Subcutaneous adipose tissue (tissue), 4 donors: ENCODE measurements at places on chromosomes 2 and 18. TPM values are rescaled to one million over a fixed set of nuclear protein-coding genes. Genes with fewer than 3 reads are reported as not detected.

The RIT2 gene
- not detected for total RNA-seq

The MAP3K19 gene
- total RNA-seq: not detected

The GALNT13 gene
- 10.8 TPM for total RNA-seq

The MTCL1 gene
- total RNA-seq: 1.5 TPM

The CCDC148 gene
- 2.0 TPM for total RNA-seq

The PLGLB1 gene
- total RNA-seq: 2.0 TPM

The DHRS9 gene
- total RNA-seq: 18.4 TPM

The COL3A1 gene
- 286 TPM for total RNA-seq

The CREG2 gene
- total RNA-seq: not detected

The MAL gene
- total RNA-seq: not detected

The ALK gene
- 2.4 TPM for total RNA-seq

The CYP1B1 gene
- total RNA-seq: 104 TPM

The OTOS gene
- not detected for total RNA-seq

The MAP2 gene
- 16.6 TPM for total RNA-seq

The ACMSD gene
- total RNA-seq: not detected

The ABCG8 gene
- not detected for total RNA-seq

The MTERF4 gene
- 31.6 TPM for total RNA-seq

The UPP2 gene
- not detected for total RNA-seq

The LHCGR gene
- total RNA-seq: 1.1 TPM

The FABP1 gene
- total RNA-seq: not detected

The CD8B gene
- total RNA-seq: 3.9 TPM

The AQP4 gene
- 0.16 TPM for total RNA-seq

The GLI2 gene
- total RNA-seq: 0.82 TPM

The C2orf68 gene
- total RNA-seq: 16.7 TPM

The IL36A gene
- total RNA-seq: not detected

The TMEM182 gene
- total RNA-seq: 2.0 TPM

The UGT1A3 gene
- not detected for total RNA-seq

The CARF gene
- total RNA-seq: 19.6 TPM

The ASPRV1 gene
- 3.5 TPM for total RNA-seq

The KRTCAP3 gene
- total RNA-seq: 2.0 TPM

The CXCR2 gene
- 3.0 TPM for total RNA-seq

The ABCB11 gene
- total RNA-seq: 4.6 TPM

The ESPNL gene
- not detected for total RNA-seq

The C1QL2 gene
- total RNA-seq: not detected

The SERPINB12 gene
- total RNA-seq: not detected

The NCKAP1 gene
- total RNA-seq: 123 TPM

The DSG4 gene
- not detected for total RNA-seq

The RAD51AP2 gene
- total RNA-seq: not detected

The CRYGD gene
- total RNA-seq: not detected

The LYPD6 gene
- total RNA-seq: 0.65 TPM
